Activated CD4-positive, alpha-beta T cell treated with anti-CD3 and anti-CD28 coated beads, Interleukin-2, amount 50 U/mL, for 4 hours (primary cell): ENCODE measurements at places on chromosomes 12 and 14.

- DNase-seq = no peak
Measured at GRCh38 chr14:84036840-84037239, 1493.1 kb upstream of the FLRT2 start.

DNA sequence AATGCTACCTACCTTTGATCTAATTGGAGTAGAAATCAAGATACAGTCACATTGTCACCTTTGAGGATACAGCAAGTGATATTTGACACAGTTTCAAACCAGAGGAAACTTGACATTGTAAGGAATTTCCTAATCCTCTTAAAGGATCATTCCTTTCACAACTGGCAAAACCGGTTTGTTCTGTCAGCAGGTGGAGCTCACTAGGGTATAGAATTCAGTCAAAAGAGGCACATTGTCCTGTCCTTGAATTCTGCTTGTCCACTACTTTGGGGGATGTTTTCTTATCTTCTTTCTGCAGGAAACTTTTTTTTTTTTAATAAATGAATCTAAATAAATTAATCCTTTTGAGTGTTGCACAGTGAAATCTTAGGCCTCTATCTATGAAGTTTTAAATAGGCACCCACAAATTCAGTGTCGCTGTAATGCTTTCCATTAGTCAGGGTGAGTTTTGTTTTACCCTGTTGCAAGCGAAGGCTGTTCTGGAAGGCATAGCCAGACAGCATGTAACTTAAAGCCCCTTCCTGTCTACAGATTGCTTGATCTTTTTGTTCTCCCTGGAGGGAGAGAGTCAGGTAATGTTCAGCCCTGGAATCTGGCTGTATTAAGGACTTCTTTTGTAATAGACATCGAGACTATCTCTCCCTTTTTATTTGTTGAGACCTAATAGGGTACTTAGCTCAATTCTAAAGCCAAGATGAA is 285.0 kb upstream of the RGS6 start:
- DNase-seq = no peak

GRCh38 chr12:12722435-12723148 is 5.4 kb downstream of the CDKN1B start:
- DNase-seq = no peak

GRCh38 chr12:52754135-52754534 is 23.0 kb downstream of the KRT76 start:
- DNase-seq = no peak

DNA sequence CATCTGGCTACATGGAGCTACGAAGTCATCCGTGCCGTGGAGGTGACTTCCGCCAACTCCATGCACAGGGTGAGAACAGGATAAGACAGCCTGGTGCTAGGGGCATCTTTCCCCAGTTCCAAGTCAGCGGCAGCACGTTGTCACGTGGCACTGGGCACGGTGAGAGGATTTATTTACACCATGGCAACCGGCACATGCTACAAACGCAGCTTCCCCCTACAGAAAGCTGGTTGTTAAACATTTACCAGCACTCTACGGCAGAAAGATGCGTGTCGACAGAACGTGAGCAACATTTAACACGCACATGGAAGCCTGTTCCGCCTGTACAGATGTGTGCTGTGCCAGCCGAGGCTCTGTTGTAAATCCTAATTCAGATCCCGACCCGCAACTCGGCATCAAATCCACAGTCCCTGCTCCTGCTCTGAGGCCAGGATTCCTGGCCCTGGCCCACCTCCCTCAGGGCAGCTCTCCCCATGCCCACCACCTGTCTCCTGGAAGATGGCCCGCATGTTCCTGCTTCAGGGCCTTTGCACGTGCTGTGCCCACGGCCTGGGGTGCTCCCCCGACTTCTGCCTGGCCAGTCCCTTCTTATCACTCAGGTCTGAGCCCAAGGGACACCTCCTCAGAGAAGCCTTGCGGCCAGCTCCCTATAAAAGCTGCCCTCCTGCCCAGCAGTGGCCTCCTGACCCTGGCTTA is 114.1 kb downstream of the RFLNA start:
- DNase-seq = no peak

GRCh38 chr14:23566112-23566777 is 1.3 kb downstream of the AP1G2 start:
- no peak for DNase-seq
